ENCODE measurements at places on chromosomes 1 and 21.
A peak's percentile ranks its signal among the peaks of the same experiment; 100 is the strongest.

GRCh38 chr1:15443281-15443680 lies 5.0 kb downstream of the CTRC start:
- no peak for DNase-seq

- DNase-seq = no peak
Observed at GRCh38 chr1:39759436-39759726, 11.8 kb downstream of the OXCT2 start.

- DNase-seq = peak; percentile 62
Observed at GRCh38 chr1:225999912-226000337, 782 bp upstream of the SDE2 start.

- no peak for DNase-seq
Observed at GRCh38 chr1:31569596-31570173, 6.6 kb upstream of the TINAGL1 start.

DNA sequence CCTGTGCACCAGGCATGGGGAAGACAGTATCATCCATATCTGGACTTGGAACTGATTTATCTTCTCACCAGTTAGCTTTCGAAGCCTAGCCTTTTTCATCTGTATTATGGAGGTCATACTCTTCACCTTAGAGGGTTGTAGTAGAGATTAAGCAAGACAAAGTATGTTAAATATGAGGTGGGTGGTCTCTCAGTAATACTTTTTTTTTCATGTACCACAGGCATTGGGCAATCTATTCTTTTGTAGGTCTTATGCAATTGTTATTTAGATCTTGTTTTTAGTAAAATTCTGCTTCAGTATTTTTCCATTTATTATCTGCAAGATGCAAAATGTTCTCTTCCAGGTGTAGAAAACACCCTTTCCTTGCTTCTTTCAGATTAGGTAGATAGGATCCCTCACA lies 35.2 kb upstream of the OR2B11 start:
- DNase-seq = no peak

DNA sequence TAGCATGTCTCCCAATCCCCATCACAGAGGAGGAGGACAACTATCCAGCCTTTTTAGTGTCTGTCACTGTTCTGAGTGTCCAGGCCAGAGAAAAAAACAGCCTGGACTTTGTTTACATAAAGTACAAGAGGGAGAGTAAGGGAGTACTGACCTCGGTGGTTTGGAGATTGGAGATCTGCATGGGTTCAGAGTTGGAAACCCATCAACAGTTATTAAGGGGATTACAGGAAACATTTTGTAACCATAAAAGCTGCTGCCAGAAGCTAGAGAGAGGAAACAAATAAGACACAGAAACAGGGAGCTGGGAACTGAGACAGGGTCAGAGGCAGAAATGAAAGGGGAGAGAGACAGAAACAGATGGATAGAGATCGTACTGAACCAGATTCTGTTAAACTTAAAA lies 131.5 kb upstream of the CTTNBP2NL start:
- DNase-seq = peak; percentile 16

DNA sequence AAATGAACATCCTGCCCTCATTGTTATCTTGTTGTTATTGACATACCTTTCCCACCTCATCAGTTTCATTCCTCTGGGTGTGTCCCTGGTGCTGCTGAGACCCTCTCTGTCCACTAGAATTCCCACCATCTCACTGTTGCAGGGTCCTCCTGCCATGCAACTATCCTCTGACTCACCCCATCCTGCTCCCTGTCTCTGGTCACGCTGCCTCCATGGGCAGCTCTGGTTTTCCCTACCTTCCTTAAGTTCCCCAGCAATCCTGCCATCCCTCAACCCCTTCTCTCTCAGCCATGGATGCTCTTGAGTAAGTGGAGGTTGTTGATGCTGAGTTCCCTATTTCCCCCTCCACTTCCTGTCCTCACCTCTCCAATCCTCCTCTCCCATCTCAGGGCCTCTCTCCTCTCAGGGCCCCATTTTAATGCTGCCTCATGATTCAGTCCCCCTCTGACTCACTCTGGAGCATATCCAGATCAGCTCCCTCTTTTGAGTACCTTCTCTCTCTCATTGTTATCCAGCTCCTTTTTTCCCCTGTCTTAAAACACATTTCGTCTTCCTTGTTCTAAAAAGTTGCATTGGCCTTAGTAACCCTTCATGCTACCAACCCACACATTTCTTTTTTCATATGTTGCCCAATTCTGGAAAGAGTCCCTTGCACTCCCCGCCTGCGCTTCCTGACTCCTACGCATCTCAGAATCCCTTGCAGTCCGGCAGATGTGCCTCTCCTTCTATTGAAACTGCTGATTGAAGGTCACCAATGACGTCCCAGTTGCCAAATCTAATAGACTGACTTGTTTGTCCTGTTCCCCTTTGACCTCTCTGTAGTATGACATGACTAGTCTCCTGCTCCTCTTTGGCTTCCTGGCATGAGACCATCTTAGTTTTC lies 92.0 kb downstream of the CNIH3 start:
- DNase-seq = no peak

DNA sequence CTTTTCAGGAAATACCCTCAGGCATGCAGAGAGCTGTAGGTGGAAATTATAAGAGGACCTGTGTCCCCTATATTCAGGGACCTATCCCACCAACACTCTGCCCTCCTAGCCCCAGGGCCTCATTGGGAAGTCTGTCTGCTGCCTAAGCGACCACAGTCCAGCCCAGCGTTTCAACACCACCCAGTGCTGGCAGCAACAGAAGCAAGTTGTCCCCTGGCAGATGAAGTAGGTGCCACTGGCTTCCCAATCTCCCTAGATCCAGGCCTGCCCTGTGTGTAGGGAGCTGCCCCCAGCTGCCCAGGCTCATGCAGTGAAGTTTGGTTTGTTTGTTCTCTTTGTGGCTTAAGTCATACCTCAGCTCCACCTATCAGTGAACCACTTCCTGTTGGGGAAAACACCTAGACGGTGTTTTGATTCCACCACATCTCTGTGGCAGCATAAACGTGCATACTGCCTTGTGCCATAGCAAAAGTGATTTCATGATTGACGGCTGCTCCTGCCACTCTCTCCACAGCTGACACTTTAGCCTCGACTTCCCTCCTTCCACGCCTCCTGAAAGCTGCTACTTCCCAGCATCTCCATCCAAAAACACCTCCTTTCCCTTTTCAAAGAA lies 8.1 kb upstream of the LEFTY1 start:
- peak; percentile 77 for DNase-seq

DNA sequence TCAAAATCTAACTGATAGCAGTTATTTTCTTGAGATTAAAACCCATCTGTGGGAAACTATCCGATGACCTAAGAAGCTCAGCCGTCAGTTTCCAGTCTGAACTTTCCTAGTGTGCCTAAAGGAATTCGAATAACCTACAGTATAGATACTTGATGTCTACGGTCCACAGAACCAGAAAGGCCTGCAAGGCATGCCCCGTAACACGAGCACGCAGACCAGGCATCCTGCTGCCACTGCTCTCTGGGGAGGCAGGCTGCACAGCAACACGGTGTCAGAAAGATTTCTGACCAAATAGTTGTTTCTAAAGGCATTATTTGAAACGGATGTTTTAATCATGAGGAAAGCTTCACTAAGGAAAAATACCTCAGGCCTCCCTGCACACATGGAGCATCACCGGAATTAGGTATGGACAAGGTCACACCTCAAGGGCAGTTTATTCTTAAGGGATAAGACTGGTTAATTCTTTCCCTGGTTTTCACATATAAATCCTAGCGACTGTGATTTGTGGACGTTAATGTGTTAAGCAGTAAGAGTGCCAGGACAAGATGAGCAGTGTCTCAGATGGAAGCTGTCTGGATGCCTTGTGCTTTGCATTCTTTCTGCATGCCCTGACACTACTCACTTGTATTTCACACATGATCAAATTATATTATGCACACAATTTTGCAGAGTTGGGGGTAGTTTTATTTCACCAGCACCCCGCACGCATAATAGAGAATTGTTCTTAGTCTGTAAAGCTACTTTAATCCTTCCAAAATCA lies 49.0 kb upstream of the NADK start:
- DNase-seq = no peak

GRCh38 chr1:207815466-207815865 lies 63.6 kb downstream of the CD46 start:
- no peak for DNase-seq

GRCh38 chr1:36160949-36161485 lies 5.1 kb downstream of the MAP7D1 start:
- peak; percentile 58 for DNase-seq

DNA sequence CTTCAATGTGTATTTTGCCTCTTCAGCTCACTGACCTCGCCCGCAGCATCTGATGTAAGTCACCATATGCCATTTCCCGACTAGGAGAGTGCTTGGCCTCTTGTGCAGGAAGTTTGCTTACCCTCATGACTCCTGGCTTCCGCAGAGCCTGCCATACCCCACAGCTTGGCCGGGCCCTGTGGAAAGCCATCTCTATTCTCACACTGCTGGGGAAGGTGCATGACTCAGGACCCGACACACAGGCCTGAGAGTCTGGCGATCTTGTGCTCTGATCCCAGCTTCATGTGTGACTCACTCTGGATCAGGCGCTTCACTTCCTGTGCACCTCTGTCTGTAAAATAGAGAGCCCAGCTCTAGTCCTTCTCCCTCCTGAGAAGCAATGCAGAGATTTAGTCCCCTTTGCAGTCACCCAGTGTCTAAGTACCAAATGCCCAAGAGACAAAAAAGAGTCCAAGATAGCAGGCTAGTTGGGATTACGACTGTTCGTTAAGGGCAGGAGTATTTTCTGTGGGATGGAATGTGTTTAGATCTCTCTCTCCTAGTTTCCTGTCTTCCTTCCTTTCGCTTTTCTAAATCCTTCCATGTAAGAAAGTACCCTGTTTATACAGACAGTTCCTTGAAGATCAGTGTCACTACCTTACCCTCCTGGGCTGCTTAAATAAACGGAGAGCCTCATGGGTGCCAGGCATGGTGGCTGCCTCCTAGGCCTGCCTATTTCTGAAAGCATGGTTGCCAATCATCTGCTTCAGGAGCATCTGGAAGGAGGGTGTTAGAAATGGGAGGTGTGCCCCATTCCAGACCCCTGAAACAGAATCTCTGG lies 62.8 kb upstream of the KIF26B start:
- peak; percentile 21 for DNase-seq

- DNase-seq = no peak
Observed at GRCh38 chr1:113074237-113074636, 1.2 kb downstream of the LRIG2 start.

DNA sequence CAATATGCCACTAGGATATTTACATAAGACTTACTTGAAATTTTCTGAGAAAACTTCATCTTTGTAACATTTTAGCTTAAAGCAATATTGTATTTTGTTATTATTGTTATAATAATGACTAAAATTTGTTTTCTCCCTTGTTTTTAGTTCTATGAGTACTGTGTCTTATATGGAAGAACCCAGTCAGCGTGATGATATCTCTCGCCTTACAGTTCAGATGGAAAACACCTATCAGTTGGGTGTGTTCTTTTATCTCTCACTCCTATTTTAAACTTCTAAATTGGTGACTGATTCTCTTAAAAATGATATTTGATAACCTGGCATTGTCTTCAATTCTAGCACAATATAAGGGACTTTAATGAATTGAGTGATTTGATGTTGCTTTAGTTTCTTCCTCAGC lies 18.0 kb downstream of the DYNLT5 start:
- no peak for DNase-seq

GRCh38 chr1:203537806-203538464 lies 44.0 kb downstream of the OPTC start:
- DNase-seq = peak; percentile 46

DNA sequence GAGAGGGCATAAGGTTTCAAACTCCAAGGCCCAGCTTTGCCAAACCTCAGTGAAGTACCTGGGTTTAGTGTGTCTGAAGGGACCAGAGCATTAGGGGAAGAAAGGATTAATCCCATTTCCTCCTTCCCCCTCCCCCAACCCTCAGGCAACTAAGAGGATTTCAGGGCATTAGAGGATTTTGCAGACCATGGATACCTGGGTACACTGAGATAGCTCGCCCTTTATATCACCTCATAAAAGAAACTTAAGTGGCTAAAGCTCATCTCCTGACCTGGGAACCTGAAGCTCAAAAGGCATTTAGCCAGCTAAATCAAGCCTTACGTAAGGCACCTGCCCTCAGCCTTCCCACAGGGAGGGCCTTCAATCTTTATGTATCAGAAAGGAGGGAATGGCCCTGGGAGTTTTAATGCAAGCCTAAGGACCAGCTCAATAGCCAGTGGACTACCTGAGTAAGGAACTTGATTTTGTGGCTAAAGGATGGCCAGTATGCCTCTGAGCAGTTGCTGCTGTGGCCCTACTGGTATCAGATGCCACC lies 26.4 kb upstream of the SMYD3 start:
- DNase-seq = no peak

DNA sequence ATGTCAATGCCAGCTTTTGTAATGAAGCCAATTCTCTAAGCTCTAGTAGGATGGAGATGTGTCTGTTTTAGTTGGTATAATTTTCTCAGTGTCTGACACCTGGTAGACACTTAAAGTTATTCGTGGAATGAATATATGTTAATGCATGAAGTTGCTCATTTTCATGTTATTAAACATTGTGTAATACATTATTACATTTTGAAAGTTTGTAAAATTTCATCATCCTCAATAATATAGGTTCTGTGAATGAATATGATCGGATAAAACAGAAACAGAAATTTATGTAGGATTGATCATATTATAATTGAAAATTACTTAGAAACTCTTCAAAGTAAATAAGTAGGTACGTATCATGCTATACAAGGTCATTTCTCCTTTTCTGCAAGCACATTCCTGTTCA lies 625.3 kb downstream of the PLA2G4A start:
- DNase-seq = no peak

GRCh38 chr1:66699213-66699612 lies 53.0 kb upstream of the DYNLT5 start:
- DNase-seq = no peak

DNA sequence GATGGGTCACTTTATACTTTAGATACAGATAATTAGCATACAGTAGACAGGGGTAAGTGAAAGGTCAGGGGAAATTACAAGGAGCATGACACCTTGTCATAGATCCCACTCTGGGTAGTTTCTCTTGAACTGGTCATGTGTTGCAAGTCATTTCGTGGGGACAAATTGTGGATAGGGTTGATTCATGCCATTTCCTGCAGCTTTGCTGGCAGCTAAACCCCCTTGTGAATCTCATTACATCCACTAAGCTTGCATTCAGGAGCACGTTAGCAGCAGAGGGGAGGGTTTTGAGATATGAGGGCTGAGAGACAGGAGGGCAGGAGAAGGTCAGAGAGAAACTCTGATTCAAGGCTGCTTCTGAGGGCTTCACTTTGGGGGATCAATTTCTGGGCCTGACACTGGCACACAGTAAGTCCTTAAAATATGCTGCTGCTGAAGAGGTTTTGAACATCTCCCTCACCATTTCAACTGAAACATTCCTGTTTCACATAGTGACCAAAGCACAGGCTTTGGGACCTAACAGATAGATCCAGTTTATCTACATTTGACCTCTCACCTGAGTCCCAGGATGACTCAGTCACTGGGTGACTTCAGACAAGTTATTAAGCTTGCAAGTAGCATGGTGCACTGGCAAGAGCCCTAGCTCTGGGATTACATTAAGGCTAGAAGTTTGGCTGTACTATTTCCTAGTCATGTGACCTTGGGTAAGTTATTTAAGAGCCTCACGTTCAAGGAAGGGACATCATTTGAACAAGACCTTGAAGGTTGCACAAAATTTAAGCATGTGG lies 206.0 kb upstream of the USP24 start:
- no peak for DNase-seq
